ENCODE measurements at places on chromosomes 2 and 18.

GRCh38 chr2:36262581-36262980 lies 93.0 kb upstream of the CRIM1 start:
- DNase-seq, result no peak

- no peak for DNase-seq
Measured at GRCh38 chr18:26227051-26227670, 916 bp downstream of the TAF4B start.

GRCh38 chr2:18062892-18063291 lies 184.4 kb downstream of the KCNS3 start:
- DNase-seq, result no peak

GRCh38 chr2:204197336-204198005 lies 260.9 kb downstream of the ICOS start:
- no peak for DNase-seq

- no peak for DNase-seq
Measured at GRCh38 chr2:137570484-137570883, 393.8 kb upstream of the HNMT start.

DNA sequence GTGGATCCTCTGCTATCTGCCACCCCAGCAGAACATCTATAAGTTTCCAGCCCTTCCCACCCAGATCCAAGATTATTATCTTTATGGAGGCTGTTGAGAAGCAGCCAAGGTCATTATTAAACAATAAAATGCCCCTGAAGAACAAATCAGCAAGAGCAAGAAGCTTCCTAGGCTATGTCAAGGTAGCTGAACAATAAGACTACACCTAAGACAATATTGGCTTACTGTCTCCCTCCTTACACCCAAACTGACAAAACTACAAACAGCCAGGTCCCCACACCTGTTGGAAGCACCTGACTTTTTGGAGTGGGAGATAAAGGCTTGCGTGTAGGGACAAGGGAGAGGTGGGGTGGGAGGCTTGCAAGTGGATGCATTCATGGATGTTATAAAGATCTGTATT lies 128.5 kb downstream of the SPTBN1 start:
- no peak for DNase-seq

- no peak for DNase-seq
Measured at GRCh38 chr2:86304416-86304815, 33.0 kb downstream of the REEP1 start.

- no peak for DNase-seq
Measured at GRCh38 chr2:51000849-51001617, 30.9 kb downstream of the NRXN1 start.

GRCh38 chr2:66432801-66433694 lies 1.9 kb upstream of the MEIS1 start:
- peak; percentile 98 for DNase-seq

DNA sequence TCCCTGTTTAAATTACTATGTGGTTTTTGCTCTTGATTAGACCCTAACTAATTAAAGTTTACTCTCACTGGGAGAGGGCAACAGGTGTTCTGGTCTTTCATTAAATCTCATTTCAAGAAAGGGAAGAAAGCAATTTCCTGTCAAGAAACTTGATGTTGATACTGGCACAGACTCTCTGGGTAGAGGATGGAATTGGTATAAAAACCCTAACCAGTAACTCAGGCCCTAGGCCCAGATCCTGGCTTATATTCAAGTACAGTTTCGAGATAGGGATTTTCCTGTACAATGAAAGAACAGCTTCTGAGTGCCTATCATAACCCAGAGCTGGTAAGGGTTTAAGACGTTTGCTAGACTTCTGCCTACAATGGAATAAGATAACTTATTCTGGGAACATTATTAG lies 61.6 kb upstream of the ACYP2 start:
- no peak for DNase-seq

- peak; percentile 24 for DNase-seq
Measured at GRCh38 chr2:140589273-140589672, 1541.5 kb downstream of the LRP1B start.
